ENCODE measurements at places on chromosomes 1 and 21. TPM values are rescaled to one million over a fixed set of nuclear protein-coding genes. Genes with fewer than 3 reads are reported as not detected.

DNA sequence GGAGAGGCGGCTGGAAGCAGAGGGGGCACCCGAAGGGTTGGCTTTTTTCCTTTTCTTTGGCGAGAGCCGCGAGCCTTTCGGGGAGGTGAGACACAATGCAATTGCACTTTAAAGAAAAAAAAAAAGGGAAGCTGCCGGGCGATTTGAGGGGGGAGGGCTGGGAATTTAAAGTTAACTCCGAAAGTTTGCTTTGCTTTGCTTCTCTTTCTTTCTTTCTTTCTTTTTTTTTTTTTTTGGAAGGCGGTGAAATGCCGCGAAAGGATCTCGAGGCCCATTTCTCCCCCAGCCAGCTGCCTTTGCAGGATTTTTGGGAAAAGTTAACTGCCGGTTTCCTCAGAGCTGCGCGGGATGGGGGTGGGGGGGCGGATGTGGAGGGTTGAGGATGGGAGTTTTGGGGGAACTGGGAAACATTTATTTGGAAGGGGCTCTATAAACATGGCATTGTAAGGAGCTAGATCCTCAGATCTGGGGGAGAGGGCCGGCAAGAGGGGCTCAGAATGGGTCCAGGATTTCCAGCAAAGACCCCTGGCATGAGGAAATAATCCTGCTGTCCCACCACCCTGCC is 997 bp downstream of the ZNF362 start:
- no peak for DNase-seq

- no peak for DNase-seq
These were observed 194.8 kb downstream of the EIF4G3 start for GRCh38 chr1:20981915-20982314.

DNA sequence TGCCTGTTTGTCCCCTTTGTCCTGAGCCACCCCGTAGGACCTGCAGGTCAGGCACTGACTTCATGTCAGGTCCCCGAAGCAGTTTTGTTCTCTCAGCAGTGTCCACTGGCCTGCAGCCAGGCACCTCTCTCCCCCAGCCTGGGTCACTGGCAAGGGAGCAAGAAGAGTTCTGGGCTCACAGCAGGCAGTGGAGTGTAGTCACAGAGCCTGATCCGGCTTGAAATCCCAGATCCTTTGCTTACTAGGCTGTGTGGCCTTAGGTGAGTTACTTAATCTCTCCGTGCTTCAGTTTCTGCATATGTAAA is 34.2 kb downstream of the L1TD1 start:
- DNase-seq = no peak

GRCh38 chr1:156750191-156750672 is 1.2 kb downstream of the HDGF start:
- peak; percentile 49 for DNase-seq

- DNase-seq = no peak
These were observed 8.8 kb downstream of the TSEN15 start for GRCh38 chr1:184060316-184060715.

- no peak for DNase-seq
These were observed 59.4 kb downstream of the CAPN9 start for GRCh38 chr1:230806552-230806951.

DNA sequence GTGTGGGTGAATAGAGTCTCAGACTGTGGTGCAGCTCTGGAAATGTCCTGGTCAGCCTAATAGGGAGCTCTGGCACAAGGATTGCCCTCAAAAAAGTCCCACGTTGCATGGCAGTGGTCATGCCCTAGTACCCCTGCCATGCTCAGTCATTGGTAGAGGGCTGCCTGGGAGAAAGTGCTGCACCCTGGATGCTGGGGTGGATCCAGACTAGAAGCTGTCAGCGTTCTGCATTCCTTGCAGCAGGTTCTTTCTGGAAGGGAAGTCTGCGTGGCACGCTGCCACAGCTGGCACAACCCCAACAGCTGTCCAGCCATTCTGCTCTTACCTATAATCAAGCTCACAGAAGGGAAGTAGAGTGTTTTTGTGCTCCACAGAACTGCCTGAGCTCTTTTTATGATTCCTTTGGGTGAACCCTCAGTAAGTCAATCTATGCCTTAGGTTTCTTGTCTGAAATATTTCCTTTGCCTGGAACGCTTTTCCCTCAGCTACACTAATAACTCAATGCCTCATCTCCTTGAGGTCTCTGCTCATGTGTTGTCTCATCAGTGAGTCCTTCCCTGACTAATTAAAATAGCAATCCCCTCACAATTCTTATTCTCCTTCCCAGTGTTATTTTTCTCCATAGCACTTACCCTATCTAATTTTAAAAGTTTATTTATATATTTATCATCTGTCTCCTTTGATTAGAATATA is 61.5 kb upstream of the JAK1 start:
- no peak for DNase-seq

DNA sequence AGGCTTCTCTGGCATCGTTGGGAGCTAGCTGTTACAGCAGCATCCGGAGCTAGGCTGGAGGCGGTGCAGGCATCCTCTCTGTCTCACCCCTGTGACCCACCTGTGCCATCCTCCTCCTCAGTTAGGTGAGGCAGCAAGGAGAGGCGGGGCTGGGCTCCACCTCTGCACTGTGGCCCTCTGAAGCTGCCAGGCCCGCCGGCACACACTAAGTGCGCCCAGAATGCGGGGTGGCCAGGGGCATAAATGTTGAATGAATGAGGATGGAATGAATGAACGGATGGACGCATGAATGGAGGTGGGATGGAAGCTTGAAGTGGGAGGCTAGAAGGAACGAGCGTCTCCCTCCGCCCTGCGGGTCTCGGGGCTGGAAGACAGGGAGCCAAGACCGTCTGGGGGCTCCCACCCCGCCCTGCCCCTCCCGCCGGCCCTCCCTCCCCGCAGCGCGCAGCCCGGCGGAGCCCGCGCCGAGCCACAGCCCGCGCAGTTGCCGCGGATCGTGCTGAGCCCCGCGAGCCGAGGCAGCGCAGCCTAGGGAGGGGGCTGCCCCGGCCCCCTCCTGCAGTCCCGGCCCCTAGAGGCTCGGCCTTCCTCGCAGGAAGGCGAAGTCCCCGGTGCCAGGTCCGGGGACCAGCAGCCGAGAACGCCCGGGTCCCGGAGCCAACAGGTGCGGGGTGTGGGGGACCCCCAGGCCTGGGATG is at the start of gene HCRTR1:
HCRTR1 (plus strand) TSS at position 472 of the 698 bp plus-strand sequence. CDS start 1,504 bp downstream, outside the sequence.
- no peak for DNase-seq

GRCh38 chr1:23449306-23449705 is 24.8 kb upstream of the TCEA3 start:
- no peak for DNase-seq

DNA sequence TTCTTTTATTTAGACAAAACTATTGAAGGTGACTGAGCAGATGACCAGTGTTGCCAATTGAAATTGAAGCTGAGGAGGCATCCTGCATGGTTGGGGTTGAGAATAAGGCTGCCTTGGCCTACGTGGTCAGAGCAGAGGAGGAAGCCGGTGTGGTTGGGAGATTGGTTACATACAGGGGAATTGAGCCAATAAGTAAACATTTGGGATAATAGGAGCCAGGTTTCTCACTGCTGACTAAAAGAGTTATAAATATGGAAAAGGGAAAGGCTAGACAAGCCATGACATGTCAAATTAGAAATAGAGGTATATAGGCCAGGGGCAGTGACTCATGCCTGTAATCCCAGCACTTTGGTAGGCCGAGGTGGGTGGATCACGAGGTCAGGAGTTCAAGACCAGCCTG is 15.8 kb downstream of the SNX7 start:
- no peak for DNase-seq

- no peak for DNase-seq
These were observed 310.3 kb upstream of the VAMP3 start for GRCh38 chr1:7460807-7461206.

DNA sequence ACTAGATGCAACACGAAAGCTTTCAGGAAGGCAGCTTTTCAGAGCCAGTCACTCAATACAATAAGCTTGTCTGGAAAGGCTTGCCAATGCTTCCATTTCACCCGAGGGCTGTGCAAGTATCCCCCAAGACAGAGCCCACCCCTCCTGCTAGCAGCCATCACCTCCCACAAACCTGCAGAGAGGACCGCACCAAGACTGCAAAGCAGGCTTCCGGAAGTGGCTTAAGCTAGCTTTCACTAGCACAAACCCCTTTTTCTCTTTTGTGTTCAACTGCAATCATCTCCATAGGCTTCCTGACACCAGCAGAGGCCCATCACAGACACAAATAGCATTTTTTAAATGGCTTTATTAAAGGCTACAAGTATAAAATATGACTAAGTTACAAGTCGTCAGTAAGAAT is 31.5 kb downstream of the C1orf198 start:
- DNase-seq = no peak

DNA sequence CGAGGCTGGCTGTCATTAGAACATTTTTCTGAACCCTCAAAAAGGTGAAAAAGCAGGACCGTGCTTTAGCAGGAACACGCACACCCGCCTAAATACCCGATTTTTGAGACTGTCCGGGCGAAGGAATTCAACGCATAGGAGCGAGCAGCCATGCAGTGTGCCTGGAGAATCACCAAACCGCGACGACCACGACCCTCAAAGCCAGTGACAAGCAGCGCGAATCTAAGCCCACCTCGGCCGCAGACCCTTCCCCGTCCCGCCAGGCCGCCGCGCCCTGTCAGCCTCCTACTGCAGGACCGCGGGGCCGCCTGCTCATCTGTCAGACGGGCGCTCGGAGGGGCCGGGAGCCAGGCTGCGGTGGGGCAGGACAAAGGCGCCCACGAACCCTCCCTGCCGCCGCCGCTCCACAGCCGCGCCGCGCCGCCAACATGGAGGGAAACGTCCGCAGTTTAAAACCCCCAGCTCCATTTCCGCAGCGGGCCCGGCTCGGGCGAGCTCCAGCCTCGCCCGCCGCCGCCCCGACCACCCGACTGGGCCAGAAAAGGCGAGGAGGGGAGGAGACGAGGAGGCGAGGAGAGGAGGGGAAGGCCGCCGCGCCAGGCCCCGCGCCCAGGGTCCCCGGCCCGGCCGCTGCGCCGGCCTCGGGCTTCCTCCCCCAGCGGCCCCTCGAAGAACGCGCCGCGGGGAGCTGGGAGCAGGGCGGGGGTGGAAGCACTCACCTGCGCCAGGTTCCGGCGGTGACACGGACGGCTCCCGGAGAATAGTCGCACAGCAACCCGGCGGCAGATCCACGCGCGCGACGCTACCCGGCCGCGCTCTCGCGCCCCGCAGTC is at the start of gene LBR:
LBR (minus strand) TSS at position 804 of the 833 bp plus-strand sequence. CDS start 3,963 bp downstream, outside the sequence.
- no peak for DNase-seq

DNA sequence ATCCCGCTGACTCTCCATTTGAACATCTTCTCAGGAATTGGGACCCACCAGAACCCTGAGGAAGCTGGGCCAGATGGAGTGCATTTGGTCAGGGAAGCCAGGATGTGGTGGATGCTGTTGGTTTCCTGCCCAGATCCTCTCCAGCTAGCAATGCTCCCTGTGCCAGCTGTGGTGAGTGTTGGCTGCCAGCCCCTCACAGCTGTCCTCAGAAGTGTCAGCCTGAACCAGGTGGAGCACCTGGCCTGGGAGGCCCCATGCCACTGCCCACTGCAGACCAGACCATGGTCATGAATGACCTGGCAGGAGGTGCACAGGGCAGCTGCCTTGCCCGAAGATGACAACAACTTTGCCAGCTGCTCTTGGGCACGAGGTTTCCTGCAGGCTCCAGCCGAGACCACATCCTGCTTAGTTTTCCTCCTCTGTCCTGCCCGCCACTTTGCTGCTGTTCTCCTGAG is 54.4 kb downstream of the PRSS38 start:
- DNase-seq = no peak

DNA sequence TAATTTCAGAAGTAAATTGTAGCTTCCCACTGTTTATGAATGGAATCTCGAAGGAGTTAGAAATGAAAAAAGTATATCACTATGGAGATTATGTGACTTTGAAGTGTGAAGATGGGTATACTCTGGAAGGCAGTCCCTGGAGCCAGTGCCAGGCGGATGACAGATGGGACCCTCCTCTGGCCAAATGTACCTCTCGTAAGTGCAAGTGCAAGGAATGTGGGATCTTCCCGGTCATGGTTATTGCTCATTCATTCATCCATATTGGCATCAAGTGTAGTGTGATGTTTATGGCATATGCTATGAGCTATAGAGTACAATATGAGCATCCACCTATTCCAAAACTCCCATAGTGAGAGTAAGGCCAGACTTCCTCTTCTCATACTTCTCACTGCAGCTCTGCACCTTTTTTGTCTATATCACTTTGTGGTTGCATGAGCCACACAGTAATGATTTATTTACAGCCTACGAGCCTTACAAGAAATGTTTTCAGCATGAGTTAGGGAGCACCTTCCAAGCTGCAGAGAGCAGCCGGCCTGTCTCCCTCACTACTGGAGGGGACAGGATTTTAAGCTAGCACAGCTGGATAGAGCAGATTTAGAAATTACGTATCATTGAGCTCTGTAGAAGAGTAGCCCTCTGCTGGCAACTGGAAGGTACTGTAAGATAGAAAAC is 24.9 kb upstream of the CR1L start:
- DNase-seq = peak; percentile 38

GRCh38 chr1:178497903-178498478 is 1.2 kb upstream of the CLEC20A start:
- DNase-seq = no peak

DNA sequence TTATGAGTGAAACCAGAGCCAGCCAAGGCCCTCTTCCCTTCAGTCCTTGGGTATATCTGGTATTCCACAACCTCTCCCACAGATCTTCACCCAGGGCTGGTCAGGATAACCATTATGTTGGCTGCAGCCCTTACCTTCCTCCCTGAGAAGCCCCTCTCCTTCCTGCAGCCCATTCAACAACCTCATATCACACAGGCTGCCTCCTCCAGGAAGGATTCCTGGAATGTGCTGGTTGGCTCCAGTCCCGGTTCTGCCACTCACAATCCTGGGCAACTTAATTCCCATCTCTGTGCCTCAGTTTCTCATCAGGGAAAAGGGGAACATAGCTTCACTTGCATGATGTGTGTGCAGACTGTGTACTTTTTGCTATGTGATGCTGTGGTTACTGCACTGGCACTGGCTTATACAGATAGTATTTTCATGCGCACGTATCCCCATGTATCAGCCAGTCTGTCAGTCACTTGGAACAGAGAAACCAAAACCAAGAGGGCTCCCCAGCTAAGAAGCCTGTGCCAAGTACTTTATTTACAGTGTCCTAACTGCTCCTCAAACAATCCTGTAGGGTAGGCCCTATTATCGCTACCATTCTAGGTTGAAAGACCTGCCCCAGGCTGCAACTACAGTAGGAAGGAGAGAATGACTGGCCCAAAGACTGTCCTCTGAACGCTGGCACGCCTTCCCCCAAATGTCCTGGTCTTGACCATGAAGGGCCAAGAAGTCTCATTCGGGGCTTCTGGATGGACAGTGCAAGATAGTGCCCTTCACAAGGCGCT is 39.9 kb upstream of the PPP1R15B start:
- DNase-seq = no peak

DNA sequence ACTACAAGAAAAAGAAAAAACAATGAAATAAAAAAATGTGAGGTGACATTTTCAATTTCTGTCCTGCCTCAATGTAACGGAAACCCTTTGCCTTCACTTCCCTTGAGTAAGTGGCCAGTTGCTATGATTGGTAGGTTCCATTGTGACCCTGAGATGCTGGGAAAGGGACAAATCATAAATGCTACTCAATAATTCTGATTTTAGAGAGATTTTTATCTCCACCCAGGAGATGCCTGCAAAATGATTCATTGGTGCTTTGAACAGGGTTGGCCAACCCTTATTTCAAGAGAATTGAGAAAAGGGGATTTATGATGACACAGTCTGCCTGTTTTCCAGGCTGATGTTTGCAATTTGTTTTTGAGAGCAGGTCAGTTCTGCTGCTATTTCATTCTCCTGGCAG is 22.5 kb downstream of the XCL1 start:
- no peak for DNase-seq

The DNAI4 gene
- total RNA-seq = 2.9 TPM

The GNL2 gene
- total RNA-seq = 33.3 TPM

The CELF3 gene
- total RNA-seq = not detected

The TSPAN1 gene
- total RNA-seq = not detected

The UMODL1 gene
- total RNA-seq = 1.7 TPM

Measured in naive thymus-derived CD4-positive, alpha-beta T cell (primary cell).